ENCODE measurements at places on chromosomes 12 and 14.

DNA sequence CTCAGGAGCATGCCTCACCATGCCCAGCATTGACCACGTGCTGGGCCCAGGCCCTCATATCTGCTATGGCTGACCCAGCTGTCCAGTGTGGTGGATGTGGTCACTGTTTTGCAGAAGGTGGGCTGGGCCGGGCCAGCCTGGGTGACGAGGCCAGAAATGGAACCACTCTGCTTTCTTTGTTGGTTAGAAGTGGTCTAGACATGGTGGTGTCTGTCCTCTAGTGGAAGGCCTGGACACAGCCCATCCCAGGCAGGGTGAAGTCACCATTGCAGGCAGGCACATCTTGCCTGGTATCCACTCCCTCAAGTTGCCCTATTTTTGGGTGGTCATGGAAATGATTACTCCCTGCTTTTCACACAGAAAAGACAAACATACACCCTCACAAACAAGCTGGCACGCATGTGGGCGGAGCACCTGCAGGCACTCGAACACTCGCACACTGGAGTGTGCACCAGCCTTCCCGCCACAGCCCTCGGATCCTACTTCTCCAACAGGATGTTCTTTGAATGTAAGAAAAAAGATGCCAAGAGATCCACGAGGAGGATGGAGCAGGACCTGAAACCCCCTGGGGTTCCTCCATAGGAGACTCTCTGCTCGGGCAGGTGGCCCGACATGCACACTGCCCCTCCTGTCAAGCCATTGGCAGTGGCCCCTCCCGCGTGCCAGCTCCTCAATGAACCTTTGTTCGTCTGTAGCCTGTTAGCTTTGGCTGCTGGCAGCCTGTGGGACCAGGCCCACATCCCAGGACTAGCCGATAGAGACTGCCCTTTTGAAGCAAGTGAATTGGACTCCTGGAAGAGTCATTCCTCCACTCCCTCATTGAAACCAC, 38.4 kb downstream of the MLXIP start:
- DNase-seq: no peak

GRCh38 chr14:54920052-54920451, 17.4 kb upstream of the GCH1 start:
- no peak for DNase-seq

DNA sequence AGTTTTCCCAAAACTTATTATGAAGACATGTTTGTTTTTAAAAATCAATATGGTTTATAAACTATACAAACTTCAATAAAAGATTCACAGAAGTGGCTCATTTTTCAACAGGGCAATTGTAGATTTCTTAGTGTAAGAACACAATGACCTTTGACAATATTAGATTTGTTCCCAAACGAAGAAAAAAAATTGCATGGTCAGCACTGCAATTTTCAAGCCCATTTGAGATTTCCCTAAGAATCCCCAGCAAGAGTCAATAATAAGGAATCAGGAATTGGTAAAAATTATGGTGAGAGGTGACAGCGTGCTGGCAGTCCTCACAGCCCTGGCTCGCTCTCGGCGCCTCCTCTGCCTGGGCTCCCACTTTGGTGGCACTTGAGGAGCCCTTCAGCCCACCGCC, 145.8 kb downstream of the DERA start:
- DNase-seq: no peak

DNA sequence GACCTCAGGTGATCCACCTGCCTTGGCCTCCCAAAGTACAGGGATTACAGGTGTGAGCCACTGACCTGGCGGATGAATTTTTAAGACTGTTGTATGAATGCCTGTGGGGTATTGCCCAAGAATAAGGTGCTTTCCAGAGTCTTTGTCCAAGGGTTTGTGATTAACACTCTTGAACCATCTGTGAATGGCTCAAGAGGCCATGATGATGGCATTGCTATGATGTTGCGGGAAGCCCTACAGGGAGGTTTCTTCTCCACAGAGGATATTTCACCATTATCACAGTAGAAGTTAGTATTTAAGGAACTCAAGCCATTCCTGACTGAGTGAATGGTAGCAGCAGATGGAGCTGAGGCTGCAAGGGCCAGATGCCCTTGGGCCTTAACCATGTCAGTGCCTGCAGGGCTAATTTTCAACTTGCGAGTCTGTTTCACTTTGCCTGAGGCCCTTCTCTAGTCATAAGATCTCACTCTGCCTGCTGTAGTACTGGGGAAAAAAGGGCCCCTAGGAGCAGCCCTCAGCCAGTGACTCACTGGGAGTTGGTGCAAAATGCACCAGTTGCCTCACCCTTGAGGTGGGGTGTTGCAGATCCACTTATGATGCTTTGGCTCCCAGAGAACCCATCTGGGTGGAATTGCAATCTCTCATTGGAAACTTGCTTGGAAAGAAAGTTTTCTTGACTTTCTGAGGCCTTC, 108.6 kb upstream of the FLRT2 start:
- DNase-seq: no peak

GRCh38 chr14:98323836-98324235, 948.2 kb downstream of the BCL11B start:
- DNase-seq: no peak

All from T-helper 22 cell (primary cell).